ENCODE measurements at places on chromosomes 3 and 15.

DNA sequence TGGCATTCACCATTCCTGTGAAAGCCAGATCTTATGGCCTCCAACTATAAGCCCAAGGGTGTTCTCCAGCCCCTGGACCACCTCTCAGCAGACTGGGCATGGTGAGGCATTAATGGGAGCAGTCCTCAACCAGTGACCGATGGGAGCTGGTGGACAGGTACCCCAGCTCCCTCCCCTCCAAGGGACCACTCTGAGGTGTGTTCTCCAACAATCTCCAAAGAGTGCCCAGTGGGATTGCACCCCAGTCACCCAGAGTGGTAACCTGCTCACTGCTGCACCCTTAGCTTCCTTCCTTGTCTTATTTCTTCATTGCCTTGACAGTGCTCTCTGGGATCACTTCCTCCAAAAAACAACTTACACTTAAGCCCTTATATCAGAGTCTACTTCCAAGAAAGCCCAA is 8.2 kb upstream of the ITGA11 start:
- DNase-seq: no peak

DNA sequence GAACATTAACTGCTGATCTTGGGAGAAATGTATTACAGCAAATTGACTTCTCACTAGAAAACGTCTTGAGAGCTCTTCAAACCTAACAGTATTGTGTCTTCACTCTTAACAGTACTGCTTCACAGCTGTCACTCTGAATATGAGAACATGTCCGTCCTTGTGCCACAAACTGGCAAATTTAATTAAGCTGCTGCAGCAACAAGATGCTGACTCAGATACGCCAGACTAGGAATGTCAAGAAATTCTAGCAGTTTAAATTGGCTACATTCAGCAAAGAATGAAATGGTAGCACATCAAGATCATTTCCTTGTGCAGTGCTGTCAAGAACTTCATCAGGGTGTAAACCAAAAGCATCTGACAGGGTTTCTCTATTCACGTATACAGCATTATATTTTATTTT is 7.6 kb downstream of the ICE2 start:
- no peak for DNase-seq

DNA sequence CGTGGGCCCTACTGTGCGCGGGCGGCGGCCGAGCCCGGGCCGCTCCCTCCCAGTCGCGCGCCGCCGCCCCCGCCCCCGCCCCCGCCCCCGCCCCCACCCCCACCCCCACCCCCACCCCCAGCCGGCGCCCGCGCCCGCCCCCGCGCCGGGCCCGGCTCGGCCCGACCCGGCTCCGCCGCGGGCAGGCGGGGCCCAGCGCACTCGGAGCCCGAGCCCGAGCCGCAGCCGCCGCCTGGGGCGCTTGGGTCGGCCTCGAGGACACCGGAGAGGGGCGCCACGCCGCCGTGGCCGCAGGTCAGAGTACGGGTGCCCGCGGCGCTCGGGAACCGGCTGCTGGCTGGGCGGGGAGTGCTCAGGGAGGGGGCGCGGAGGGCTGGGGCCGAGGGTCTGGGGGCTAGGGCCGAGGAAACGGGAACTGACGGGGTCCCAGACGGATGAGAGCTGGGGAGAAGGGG is 1.1 kb upstream of the PPARG start:
- peak; percentile 40 for DNase-seq

- DNase-seq: no peak
Measured at GRCh38 chr15:70351391-70351790, 253.7 kb upstream of the TLE3 start.

DNA sequence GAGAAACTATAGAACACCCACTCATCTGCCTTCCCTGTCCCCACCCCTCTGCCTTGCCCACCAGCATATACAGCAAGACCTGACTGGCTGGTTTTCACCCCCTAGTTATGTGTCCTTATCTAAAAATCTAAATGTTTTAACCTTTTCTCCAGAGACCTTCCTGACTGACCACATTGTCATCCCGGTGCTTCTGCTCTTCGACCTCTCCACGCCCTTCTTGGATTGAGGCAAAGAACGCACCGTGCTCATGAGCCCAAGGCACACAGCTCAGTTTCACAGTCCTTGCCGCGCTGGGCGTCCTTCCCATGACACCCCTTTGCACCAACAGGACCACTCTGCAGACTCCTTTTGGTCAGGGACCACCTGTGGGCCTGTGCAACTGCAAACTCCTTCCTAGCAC is 62.7 kb downstream of the B3GNT5 start:
- no peak for DNase-seq

DNA sequence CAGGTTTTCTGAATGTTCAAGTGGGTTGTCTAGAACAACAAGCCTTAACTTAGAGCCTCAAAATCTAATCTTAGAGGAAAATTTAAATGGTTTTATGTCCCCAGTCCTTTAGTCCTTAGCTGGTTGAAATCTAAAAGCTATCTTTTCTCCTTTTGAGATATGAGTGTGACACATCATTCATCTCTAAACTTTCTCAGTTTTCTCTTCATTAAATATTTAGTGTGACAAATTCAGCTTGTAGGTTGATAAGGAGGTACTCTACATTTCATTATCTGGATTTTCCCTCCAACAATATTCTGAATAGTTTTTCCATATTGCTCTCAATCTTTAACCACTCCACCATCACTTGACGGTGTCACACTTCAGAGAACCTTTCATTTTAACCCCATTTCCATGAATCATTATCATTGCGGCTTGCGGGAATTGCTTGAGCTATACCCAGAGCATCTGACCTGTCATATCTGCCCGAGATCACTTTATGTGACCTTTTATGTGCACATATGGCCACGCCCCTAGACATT is 16.1 kb upstream of the ATP8B4 start:
- DNase-seq: peak; percentile 42

DNA sequence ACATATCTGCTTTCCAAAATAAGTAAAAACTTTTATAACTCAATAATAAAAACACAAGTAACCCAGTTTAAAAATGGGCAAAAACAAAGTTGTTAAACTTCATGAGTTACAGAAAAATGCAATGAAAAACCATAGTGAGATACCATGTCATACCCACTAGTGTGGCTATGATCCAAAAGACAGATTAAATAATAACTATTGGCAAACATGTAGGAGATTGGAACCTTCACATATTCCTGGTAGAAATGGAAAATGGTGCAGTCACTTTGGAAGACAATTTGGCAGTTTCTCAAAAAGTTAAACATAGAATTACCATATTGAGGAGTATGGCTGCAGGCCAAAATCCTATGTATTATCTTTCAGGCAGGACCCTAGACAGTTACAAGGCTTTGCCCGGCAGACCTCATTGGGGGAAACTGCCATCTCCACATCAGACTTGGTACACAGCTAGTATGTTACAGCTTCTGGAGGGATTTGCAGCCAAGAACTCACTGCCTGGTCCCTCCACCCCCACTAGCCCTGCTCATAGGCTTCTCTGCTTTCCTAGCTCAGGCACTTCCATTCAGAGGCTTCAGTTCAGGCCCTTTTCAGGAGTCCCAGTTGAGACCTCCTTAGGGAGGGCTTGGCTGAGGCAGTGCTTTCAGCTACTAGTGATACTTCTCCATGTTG is 147.8 kb downstream of the NEK10 start:
- DNase-seq: no peak

DNA sequence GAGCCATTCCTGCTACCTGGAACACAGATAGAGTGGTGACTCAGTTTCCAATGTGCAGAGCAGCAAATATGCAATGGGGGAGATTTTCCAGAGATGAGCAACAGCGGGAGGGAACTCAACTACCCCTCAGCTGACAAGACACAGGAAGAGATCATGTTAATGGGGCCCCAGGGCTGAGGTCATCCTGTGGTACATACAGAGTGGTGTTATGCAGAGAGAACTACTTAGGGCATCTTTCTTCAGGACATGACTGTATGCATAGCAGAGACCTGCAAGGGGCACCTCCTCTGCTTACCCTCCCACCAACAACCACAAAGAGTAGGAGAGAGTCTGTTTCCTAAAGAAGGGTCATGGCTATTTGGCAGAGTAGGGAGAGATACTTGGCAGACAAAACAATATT is 6.8 kb upstream of the TBC1D5 start:
- no peak for DNase-seq

- DNase-seq: no peak
Measured at GRCh38 chr3:97810779-97811390, 10.9 kb upstream of the CRYBG3 start.

GRCh38 chr3:181739628-181740027 is 27.9 kb downstream of the SOX2 start:
- DNase-seq: no peak

DNA sequence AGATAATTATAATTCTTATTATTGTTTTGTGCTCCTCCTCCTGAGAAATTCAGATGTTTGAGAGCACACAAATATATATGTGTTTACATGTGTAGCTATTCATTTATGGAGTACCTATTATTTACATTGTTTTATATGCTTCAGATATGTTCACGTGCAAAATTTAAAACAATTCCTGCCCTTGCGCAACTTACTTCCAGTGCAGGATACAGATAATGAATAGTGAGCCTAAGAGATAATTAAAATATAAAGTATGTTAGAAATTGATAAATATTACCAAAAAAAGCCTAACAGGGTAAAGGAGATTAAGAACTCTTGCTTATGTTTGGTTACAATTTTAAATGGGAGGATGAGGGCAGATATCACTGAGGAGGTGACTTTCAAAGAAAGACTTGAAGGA is 81.7 kb upstream of the DPH6 start:
- DNase-seq: no peak

DNA sequence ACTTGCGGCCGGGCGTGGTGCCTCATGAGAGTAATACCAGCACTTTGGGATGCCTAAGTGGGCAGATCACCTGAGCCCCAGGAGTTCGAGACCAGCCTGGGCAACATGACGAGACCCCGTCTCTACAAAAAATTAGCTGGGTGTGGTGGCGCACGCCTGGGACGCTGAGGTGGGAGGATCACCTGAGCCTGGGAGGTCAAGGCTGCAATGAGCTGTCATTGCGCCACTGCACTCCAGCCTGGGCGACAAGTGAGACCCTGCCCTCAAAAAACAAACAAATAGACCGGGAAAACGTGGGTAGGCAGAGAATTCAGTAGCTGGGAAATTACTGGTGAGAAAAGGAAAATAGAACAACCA is 667 bp downstream of the UMPS start:
- DNase-seq: no peak

- no peak for DNase-seq
Measured at GRCh38 chr3:52774901-52775864, 2.2 kb upstream of the ITIH1 start.

DNA sequence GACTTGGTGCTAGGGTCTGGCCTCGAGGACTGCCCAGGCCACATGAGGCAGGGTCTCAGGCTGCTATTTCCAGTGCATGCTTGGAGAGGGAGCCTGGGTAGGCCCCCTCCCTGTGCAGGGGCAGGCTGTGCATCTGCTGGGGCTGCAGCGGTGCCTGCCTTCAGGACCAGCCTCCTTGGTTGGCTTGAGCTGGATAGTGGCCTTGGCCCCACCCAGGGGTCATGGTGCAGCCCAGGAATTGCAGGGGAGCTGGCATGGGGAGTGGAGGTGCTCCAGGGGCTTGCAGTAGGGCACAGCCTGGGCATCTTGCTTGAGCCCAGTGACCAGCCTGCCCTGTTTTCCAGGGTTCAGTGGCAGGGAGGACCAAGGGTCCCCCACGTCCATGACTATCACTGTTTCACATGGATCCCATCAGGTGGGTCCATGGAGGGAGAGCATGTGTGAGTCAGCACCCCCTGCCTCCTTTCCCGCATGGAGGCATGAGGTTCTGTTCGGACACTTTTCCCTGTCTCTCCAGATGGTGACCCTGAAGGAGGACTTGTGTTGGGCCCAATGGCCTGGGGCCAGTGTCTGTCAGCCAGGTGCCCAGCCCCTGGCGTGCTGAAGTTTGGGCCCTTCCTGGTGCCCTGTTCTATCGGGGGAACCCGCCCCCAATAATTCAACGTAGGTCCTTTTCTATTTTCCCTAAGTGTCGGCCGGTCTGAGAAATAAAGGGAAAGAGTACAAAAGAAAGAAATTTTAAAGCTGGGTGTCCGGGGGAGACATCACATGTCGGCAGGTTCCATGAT is 218.6 kb downstream of the SNRPN start:
- DNase-seq: no peak

- DNase-seq: no peak
Measured at GRCh38 chr3:140727886-140728285, 50.0 kb downstream of the TRIM42 start.

- no peak for DNase-seq
Measured at GRCh38 chr3:133136114-133137041, 98.2 kb downstream of the TMEM108 start.

All from inflammatory macrophage treated with lipopolysaccharide for 1 hour (primary cell).